ENCODE measurements at places on chromosomes 7 and 10.

DNA sequence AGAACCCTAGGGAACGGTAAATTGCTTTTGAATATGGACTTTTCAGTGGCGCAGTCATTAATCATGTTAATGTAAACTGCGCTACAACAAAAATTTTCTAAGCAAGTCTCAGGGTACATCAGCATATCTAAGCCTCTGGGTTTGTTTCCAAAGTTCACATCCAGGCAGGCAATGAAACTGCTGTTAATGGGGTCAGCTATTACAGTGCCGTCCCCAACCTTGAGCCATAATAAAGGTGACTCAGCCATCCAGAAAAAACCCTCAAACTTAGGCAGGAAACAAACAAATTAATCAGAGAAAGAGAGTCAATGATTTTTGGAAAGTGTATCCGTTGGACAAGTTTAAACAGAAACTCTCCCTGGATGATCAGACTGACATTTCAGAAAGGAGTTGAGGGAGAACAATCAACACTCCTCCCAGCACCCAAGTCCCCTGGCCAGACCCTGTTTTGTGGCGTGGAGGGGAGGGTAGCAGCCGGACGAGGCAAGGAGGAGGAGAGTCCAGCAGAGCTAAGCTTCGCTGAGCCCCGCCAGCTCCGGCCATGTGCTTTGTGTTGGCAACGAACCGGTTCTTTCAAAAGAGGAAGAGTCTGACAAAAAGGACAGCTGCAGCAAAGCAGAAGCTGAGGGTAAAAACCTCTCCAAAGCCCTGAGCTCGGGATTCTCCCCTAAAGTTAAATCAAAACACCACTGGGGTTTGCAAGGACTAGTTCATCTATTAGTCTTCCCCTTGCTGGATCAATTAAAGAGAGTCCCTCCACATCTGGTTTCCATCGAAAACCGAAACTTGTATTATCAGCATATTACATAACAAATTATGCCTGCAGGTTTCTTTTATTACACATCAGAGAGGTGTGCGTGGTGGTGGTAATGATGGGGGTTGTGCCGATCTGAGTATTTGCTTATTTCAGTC is 3.6 kb downstream of the FAM53B start:
- peak; percentile 83 for DNase-seq

- DNase-seq = no peak
Measured at GRCh38 chr7:294440-295154, 4.6 kb downstream of the FOXL3 start.

- peak; percentile 26 for DNase-seq
Measured at GRCh38 chr10:50431133-50431532, 179.8 kb upstream of the ASAH2 start.

- no peak for DNase-seq
Measured at GRCh38 chr10:88893611-88894010, 13.6 kb downstream of the STAMBPL1 start.

- no peak for DNase-seq
Measured at GRCh38 chr10:59724098-59724938, 14.7 kb upstream of the SLC16A9 start.

GRCh38 chr10:49080071-49080470 is 35.3 kb downstream of the VSTM4 start:
- DNase-seq = no peak

GRCh38 chr7:138979226-138979979 is 1.8 kb downstream of the KIAA1549 start:
- DNase-seq = no peak

DNA sequence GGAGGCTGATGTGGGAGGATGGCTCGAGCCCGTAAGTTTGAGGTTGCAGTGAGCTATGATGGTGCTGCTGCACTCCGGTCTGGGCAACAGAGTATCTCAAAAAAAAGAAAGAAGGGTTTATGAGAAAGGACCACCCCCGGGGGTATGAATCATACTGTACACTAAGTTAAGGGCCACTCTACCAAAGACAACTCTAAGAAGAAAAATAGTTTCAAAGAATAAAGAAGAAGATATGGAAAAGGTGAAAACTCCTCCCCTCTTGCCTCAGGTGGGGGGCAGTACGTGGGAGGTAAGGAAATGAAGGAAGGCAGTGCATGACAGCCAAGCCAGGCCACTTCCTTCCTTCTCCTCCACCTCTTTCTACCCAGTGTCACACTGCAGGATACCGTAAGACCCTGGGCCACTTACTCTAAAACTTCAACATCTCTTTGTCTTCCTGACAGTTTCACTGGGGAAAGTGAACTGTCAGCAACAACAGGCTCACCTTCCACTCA is 61.3 kb downstream of the PIP4K2A start:
- DNase-seq = peak; percentile 0

- DNase-seq = no peak
Measured at GRCh38 chr7:7505915-7506314, 29.8 kb downstream of the COL28A1 start.

- DNase-seq = no peak
Measured at GRCh38 chr10:49694466-49694865, 15.0 kb downstream of the C10orf53 start.

- no peak for DNase-seq
Measured at GRCh38 chr7:151431768-151432311, 8.1 kb downstream of the CRYGN start.

GRCh38 chr7:111678986-111679385 is 116.7 kb upstream of the IMMP2L start:
- no peak for DNase-seq

DNA sequence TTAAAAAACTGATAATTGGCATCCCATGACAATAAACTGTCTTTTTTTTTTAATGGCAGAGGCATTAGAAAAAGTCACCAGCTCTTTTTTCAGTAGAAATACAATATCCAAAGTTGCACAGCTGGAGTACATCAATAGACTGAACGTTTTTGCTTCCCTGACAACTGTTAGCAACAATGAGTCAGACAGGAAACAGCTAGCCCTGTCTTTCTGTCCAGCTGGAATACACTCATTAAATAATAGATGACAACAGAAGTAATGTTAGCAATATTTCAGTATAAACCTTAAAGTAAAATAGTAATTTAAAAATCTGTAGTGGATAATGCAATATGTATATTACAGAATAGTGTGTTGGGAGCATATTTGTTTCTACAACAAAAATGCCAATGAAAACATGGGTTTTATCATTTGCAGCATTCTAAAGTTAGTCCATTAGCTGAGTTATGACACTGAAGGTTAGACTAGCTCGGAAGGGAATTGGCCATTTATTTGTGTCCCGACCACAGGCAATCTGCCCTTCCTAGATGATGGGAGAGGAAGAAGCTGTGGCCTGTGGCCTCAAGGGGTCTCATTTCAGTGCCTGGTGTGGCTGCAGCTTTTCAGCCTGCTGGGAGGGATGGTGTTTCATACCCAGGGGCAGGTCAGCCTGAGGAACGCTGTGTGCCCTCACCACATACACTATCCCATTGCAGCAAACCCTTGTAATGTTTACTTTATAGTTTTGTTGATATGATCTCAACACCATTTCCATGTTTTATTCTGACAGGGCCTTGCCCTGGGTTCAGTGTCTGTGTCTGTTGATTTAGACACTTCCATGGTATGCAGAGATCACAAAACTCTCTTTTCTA is 173.3 kb downstream of the SLC16A9 start:
- no peak for DNase-seq

- DNase-seq = no peak
Measured at GRCh38 chr10:10942441-10942840, 75.2 kb upstream of the CELF2 start.

- DNase-seq = no peak
Measured at GRCh38 chr10:29104661-29105399, 184.0 kb upstream of the LYZL1 start.

DNA sequence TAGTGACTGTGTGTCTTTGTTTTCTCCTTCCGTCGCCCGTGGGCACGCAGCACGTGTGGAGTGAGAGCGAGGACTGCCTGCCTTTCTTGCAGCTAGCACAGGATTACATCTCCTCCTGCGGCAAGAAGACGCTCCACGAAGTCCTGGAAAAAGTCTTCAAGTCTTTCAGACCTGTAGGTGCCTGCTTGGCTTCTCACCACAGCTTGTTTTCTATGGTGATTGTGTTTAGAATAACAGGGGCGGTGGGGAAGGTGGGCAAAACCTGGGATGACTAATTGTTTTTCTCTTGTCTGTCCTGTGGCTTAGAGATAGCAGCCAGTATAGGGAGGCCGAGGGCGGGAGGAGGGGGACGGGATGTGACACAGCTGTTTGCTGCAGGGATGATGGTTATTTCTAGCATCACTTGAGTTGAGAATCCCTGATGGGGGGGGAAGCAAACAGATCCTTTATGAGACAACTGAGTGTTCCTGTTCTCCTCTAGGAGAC is 11.4 kb downstream of the MTURN start:
- no peak for DNase-seq

DNA sequence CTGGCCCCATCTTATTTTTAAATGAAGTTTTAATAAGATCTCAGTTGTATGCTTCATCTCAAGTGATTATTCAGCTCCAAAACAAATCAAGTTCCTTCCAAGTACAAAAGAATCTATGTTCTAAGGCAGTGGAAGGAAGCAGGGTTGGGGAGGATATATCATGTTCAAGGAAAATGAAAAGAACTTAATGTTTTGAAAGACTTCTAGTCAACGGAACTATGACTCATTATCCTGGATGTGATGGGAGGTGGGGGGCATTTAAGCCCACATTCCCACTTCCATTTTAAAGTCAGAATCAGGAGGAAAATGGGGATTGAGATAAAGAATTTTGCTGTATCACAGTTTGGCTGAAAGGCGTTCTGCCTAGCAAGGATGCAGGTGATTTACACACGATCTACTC is 59.4 kb downstream of the FANK1 start:
- DNase-seq = no peak

- no peak for DNase-seq
Measured at GRCh38 chr7:131919920-131920709, 363.7 kb upstream of the PODXL start.

GRCh38 chr10:31804352-31804810 is 124.2 kb downstream of the ARHGAP12 start:
- DNase-seq = no peak

- DNase-seq = no peak
Measured at GRCh38 chr7:77995717-77996116, 197.1 kb downstream of the PHTF2 start.

GRCh38 chr10:99266383-99266782 is 30.7 kb upstream of the HPSE2 start:
- DNase-seq = no peak

GRCh38 chr7:135681762-135682161 is 19.4 kb downstream of the STMP1 start:
- DNase-seq = no peak

DNA sequence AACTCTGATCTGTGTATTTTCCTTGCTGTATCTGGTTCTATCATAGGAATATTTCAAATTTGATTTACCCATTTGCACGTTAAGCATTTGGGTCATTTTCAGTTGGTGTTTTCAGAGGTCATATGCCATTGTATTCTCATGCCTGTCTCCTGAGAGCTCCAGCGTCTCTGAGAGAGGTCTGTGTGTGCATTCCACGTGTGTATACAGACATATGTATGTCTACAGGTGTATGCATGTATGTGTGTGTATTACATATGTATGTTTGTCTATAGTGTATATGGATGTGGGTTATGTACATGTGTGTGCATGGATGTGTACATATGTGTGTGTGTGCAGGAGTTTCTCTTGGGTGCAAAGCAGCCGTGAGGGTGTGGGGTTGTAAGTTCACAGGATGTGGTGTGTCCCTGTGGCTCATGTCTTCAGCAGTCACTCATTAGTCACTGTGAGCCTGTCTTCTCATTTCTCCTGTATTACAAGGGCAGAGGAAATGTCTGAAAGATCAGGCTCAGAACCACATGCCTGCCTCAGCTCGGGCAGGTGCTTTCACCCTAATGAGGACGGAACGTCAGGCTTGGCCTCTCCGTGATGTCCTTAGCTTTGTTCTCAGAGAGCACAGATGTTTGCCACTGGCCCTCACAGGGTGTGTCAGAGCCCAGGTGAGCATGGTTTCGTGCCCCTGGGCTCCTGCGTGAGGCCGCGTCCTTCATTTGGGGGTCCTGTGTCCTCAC is 101.6 kb downstream of the NKX6-2 start:
- DNase-seq = no peak

DNA sequence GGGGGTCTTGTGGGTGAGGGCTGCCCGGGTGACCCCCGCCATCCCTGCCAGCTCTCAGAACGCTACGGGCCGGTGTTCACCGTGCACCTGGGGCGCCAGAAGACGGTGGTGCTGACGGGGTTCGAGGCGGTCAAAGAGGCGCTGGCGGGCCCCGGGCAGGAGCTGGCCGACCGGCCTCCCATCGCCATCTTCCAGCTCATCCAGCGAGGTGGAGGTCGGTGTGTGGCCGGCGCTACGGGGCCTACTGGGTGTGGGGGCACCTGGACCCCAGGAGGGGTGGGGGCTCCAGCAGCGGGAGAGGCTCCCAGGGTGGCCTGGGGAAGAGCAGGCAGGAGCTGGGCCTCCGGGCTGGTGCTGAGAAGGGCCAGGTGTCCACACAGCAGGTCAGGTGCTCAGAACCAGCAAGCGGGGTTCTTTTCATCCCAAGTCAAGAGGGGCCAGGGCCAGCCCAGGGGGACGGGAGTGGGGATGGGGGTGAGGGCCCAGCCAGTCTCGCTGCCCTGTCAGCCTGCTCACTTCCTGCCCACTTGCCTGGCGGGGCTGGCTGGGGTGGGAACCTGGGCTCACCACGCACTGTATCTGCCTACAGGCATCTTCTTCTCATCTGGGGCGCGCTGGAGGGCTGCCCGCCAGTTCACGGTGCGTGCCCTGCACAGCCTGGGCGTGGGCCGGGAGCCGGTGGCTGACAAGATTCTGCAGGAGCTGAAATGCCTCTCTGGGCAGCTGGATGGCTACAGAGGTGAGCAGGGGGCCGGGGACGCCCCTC is 1.6 kb downstream of the CYP2W1 start:
- DNase-seq = no peak

Data from AML-193 (cell line).